AG09319 (cell line): ENCODE measurements at places on chromosomes 1 and 21.

DNA sequence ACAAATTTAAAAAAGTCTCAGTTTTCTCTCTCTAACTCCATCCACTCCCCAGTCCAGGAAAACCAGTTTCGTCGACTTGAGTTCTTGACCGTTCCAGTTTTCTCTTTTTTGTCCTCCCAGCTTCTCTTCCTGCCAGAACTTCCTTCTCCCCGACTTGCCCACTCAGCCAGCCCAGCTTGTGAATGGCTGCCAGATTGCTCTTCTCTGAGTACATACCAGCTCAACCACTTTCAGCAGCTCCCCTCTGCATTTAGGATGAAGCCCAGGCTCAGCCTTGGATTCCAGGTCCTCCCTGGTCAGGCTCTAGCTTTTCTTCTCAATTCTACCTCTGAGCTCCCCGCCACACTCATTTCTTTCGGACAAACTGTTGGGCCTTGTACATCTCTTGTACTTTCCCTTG, 1.4 kb downstream of the DIO1 start:
- DNase-seq, result no peak

GRCh38 chr1:161817176-161817730, 51.1 kb downstream of the ATF6 start:
- DNase-seq, result no peak

DNA sequence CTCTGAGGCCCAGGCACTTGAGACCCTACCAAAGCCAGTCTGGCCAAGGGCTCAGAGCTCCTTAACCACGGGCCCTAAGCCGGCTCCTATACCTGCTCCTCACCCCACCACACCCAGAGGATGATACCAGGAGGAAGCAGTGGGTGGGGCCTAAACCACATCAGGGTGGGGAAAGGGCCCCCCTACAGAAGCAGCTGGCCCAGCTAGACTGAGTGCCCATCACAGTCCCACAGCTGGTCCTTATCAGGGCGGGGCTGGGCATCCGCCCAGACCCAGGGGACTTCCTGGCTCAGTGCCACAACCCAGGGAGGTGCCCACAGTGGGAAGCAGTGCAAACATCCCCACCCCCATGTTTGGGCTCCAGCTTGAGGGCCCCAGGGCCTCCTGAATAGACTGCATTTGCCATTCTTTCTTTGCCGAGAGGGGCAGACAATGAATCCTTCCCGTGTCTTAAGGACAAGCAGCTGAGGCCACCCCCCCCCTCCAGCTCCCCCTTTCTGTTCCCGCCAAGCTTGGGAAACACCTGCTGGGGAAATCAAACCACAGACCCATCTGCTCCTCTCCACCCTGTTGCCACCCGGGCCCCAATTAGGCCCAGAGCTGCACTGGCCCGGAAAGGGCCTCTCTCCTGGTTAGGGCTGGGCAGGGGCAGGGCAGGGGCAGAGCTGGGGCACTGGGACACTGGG, 6.2 kb downstream of the E2F2 start:
- DNase-seq, result no peak

- peak; percentile 37 for DNase-seq
Measured at GRCh38 chr1:41955461-41956159, 36.9 kb upstream of the HIVEP3 start.

- no peak for DNase-seq
Measured at GRCh38 chr1:172269084-172269483, 151.4 kb upstream of the C1orf105 start.

DNA sequence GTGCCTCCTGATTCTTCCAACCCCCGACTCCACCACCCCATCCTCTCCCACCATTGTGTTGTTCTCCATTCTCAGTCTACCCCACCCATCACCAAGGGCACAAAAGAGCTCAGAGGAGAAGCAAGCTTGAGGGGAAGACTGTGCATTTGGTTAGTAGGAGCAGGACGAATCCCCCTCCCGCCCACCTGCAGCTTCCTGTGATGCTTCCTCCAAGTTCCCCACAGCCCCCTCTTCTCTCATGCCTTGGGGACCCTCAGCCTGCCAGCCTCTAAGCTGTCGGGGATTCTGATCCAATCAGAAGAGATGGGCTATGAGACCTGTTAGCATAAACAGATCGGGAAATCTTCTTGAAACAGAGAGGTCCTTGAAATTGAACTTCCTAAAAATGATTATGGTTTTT, 22.2 kb upstream of the CAPZB start:
- DNase-seq, result no peak

GRCh38 chr1:24875257-24875656, 54.8 kb downstream of the RUNX3 start:
- DNase-seq, result no peak

DNA sequence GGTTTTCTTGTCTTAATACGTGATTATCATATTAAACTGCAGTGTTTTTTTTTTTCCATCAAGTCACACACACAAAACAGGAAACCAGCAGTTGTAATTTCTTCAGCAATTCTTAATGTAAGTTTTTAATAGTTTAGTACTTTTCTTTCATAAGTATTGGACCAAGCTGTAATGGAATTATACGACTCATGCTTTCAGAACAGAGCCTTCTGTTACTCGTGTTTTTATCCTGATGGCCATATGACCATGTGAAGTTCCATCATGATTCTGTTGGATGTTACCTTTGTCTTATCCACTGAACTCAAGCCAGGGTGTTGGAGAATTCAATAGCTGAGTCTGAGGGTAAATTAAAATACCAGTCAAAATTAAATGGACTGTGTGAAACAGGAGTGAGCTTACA, 72.0 kb upstream of the S1PR1 start:
- DNase-seq, result no peak

DNA sequence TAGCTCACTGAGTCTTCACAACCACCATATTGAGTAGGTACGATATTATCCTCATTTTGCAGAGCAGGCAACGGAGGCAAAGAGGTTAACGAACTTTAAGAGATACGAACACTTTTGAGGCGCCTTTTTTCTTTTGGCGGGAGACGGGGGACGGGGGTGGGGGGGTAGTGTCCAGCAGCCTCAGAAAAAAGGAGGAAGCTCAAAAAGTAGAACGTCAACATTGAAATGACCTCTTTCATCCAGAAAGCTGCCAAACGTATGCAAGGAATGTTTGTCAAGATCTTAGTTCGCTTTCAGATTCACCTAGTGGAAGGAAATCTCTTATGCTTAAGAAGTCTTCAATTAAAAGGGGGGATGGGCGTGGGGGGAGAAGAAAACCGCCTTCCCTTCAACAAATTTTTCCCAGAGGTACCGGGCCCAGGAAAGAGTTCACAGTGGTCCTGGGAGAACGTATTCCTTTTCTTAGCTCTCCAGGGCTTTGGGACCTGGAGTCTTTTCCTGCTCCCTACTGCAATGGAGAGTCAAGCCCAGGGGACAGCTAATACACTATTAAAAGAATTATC, 1.1 kb upstream of the PCAT6 start:
- DNase-seq, result no peak

DNA sequence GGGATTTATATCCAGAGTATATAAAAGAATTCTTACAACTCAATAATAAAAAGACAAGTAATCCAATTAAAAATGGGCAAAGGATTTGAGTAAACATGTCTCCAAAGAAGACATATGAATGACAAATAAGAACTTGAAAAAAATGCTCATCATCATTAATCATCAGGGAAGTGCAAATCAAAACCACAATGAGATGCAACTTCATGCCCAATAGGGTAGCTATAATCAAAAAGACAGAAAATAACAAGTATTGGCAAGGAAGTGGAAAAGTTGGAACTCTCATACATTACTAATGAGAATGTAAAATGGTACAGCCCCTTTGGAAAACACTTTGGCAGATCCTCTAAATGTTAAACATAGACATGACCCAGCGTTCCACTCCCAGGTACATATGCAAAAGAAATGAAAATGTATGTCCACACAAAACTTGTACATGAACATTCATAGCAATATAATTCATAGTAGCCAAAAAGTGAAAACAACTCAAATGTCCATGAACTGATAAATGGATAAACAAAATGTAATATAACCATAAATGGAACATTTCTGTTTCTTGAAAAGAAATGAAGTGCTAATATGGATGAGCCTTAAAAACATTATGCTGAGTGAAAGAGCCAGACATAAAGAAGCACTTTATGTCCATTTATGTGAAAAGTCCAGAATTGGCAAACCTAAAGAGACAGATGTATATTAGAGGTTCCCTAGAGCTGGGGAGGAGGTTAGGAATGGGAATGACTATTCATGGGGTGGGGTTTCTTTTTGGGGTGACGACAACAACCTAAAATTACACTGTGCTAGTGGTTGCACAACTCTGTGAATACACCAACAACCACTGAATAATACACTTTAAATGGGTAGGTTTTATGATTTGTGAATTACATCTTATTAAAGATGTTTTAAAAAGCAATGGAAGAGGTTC, 259.7 kb downstream of the RHOU start:
- DNase-seq, result no peak

- no peak for DNase-seq
Measured at GRCh38 chr1:232904566-232904965, 45.8 kb upstream of the NTPCR start.

DNA sequence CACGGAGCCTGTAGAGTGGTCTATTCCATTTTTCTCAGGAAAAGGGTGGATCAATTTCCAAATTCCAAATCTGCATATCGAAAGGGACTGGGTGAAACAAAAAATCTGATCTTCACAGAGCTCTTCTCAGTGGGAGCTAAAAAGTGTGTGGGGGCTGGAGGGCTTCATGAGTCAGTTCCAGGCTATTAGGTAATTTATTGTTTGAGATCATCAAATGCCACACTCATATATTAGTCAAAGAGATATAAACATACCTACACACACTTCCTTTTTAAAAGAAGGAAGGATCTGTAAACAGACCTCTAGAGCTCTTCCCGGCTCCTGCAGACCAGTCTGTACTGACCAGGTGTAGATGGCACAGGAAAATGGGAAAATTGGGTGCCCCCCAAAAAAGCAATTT, 175.4 kb downstream of the ZBTB18 start:
- no peak for DNase-seq

GRCh38 chr1:162074276-162075005, 5.0 kb downstream of the NOS1AP start:
- DNase-seq, result no peak

DNA sequence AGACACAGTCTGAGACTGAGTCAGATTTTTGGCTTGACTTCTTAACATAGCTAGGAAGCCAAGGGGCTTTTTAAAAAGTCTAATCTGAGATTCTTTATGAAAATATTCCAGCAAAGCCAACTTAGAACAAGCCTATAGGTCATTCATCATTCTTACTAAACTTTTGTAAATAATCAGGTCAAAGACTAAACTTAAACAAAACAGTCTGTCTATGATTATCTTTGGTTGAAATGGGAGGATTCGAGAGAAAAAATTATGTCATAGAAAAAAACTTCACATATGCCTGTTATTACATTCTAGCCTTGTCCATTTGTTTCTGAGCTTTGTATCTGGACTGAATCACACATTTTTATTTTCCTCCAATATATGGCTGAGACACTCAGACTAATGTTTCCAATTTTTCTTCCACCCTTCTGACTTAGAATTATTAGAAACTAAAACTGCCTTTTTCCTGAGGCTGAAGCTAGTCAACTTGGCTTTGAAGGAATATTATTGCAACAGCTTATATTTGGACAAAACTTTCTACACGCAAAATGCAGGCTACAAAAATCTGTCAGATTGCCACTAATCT, 83.3 kb downstream of the ETS2 start:
- DNase-seq, result no peak

GRCh38 chr1:220386494-220387195, 114.4 kb upstream of the RAB3GAP2 start:
- DNase-seq, result no peak

DNA sequence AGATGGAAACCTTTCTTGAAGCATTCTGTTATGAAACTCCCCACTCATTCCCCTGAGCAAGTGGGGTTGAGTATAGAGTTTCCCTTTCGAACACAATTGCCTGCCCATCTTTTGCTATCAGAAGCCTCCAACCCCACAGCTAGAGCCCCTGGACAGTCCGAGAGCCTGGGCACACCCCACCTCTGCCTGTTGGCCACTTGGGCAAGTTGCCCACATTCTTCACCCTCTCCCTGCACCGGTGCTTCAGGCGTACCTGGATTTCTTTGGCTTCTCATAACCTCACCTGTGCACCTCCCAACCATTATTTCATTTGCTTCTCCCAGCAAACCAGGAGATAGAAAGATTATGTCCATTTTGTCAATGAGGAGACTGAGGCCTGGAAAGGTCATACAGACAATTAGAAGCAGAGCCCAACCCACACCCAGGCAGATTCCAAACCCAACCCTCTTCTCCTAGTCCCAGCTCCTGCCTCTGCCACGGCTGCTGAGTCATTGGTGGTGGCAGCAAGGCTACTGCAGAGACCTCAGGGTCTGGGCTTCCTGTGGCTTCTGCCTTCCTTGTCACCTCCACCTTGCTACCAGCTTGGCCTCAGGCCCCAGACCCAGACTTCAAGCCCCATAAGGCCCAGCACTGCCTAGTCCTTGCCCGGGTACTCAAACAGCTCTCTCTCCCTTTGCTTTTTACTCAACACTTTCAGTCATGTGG, 118.7 kb upstream of the ZBTB40 start:
- DNase-seq, result no peak
